ENCODE measurements at places on chromosomes 12 and 14.

DNA sequence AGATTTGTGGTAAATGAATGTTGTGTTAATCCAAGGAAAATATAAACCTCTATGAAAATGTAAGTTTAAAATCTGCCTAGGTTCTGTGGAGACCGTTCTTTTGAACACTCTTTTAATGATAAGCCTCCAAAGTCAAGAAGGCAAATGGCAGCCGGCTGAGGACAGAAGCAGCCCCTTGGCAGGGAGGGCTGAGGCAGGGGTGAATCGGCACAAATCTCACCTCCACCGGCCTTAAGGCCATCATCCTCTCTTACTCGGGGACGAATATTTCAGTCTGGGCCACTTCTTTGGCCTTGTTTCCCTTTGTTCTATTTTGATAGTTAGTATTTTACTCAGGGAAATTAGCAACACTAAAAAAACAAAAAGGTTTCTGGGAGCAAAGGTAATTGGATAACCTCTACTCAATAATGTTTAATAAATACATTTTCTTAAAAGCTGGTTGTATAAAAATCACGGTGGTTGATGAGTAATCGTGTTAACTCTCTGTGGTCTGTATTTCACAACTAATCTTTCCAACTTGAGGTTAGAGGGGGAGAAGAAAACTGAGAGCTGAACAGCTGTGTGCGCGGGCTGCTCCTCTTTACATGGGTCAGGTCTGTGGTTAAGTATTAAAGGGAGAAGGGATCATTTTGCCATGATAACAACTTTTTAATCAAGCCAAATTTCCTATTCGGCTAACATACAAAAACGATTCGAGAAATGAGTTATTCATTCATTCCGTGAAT is 18.6 kb downstream of the LGMN start:
- DNase-seq: no peak

GRCh38 chr12:74897425-74898211 is 312.0 kb downstream of the KCNC2 start:
- DNase-seq: no peak

DNA sequence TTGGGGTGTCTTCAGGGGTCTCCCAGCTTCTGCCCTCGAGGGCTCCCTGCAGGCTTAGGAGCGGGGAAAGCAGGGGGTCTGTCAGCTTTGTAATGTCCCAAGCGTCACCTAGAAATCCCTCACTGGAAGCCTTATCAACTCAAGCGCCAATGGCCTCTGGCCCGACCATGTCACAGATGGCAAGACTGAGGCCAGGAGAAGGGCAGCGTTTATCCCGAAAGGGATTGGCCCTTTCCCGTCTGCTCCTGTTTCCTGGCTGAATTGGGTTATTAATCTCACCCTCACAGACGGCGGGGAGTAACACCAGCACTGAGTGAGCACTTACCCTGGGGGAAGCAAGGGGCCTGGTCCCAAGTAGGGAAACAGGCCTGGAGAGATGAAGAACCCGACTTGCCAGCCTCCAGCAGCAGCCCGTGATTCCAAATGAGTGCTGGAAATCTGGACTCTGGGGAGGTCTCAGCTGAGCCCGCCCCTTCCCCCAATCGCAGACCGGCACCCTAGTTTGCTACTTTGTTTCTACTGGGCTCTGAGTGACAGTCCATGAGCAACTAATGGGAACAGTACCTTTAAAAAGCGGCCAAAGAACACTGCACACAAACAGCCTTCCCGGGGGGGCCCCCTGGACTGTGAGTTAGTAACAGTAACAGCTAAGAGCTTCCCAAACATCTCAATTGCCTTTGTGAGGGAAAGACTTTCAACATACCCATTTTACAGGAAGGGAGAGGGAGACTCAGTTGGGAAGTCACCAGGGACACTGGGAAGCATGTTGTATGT is 2.1 kb upstream of the NCOR2 start:
- DNase-seq: no peak

GRCh38 chr14:22387776-22388241 is 201.2 kb downstream of the DAD1 start:
- no peak for DNase-seq

GRCh38 chr14:47590767-47591495 is 84.5 kb downstream of the MDGA2 start:
- DNase-seq: no peak

DNA sequence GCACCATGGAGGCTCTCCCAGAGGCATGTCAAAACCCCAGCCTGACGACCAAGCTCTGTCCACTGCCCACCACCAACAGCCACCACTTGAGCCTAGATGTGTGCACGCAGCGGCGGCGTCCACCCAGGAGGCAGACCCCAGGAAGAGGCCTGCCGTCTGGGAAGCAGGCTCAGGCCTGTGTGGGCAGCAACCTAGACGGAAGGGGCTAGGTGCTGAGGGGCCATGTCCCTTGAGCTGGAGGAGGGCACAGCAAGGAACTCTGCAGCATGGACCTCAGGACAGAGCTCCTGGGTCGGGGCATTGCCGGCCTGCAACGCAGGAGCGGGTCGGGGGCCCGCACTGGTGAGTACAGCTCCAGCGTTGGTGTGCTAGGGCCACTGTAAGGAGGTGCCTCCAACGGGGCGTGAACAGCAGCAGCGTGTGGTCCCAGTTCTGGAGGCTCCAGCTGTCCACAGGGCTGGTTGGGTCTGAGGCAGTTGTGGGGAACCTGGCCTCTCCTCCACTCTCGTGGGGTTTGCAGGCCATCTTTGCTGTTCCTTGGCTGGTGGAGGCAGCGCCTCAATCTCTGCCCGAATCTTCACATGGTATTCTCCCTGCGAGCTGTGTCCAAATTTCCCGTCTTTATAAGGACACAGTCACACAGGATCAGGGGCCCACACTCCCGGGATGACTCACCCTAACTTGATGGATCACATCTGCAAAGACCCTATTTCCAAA is 20.5 kb downstream of the ZBTB42 start:
- DNase-seq: no peak

All from BJ (cell line).